NT2/D1 (cell line): ENCODE measurements at places on chromosomes 7 and 10.

- DNase-seq, result no peak
Observed at GRCh38 chr10:124402273-124402672, 16.4 kb downstream of the OAT start.

- no peak for DNase-seq
Observed at GRCh38 chr10:129921801-129922597, 42.1 kb downstream of the EBF3 start.

- no peak for DNase-seq
Observed at GRCh38 chr10:121921238-121921931, 6.4 kb downstream of the ATE1 start.

- DNase-seq, result no peak
Observed at GRCh38 chr10:132292287-132293200, 15.2 kb downstream of the STK32C start.
